ENCODE measurements at places on chromosomes 6 and 20. TPM values are rescaled to one million over a fixed set of nuclear protein-coding genes. Genes with fewer than 3 reads are reported as not detected.

Gene NOTCH4
- total RNA-seq = 3.5 TPM

Gene SLC22A3
- 2.7 TPM for total RNA-seq

Gene CCDC170
- not detected for total RNA-seq

Gene HLA-DQA2
- not detected for total RNA-seq

Gene LTB
- total RNA-seq = not detected

Gene HLA-DQB2
- not detected for total RNA-seq

Gene MYL9
- 13.9 TPM for total RNA-seq

Gene PRKN
- total RNA-seq = 0.22 TPM

Gene VEGFA
- 26.4 TPM for total RNA-seq

Gene KCNK16
- not detected for total RNA-seq

Gene WFDC10B
- not detected for total RNA-seq

Gene LY6G6D
- not detected for total RNA-seq

Gene GJA10
- not detected for total RNA-seq

Gene TMEM170B
- 0.22 TPM for total RNA-seq

Gene PARD6B
- 19.6 TPM for total RNA-seq

Gene ZSCAN23
- total RNA-seq = 11.0 TPM

Gene APCDD1L
- total RNA-seq = 1.5 TPM

Gene SOX18
- not detected for total RNA-seq

Gene TCEA2
- 12.0 TPM for total RNA-seq

Gene ZNF334
- 12.2 TPM for total RNA-seq

Gene TP53TG5
- not detected for total RNA-seq

Gene TBX18
- 72.0 TPM for total RNA-seq

Gene C20orf202
- total RNA-seq = under 0.01 TPM

Gene GLP1R
- total RNA-seq = not detected

Gene TRIM39
- total RNA-seq = 18.0 TPM

Gene PLN
- not detected for total RNA-seq

Gene MOCS1
- 0.39 TPM for total RNA-seq

Gene OR2B2
- total RNA-seq = not detected

Gene ADGRF5
- total RNA-seq = 13.7 TPM

Gene CFAP61
- total RNA-seq = 0.79 TPM

Gene SUMO4
- 2.7 TPM for total RNA-seq

Gene PSMB1
- 252 TPM for total RNA-seq

Gene IDH3B
- total RNA-seq = 75.8 TPM

Gene SLC9A8
- 6.3 TPM for total RNA-seq

Gene NRN1
- not detected for total RNA-seq

Gene C6orf52
- total RNA-seq = not detected

Gene THEMIS
- total RNA-seq = not detected

Gene TREM2
- total RNA-seq = not detected

Gene KLHDC3
- total RNA-seq = 147 TPM

Gene CLVS2
- 1.6 TPM for total RNA-seq

Gene SNX21
- 65.1 TPM for total RNA-seq

Gene NNAT
- 106 TPM for total RNA-seq

Gene AHI1
- 13.7 TPM for total RNA-seq

Gene TRERF1
- 5.9 TPM for total RNA-seq

Gene SLC17A9
- 25.8 TPM for total RNA-seq

Gene SLC32A1
- not detected for total RNA-seq

Gene FAM217A
- total RNA-seq = not detected

Gene TNXB
- 255 TPM for total RNA-seq

Gene PM20D2
- total RNA-seq = 1.6 TPM

Gene GMNN
- 18.8 TPM for total RNA-seq

Gene MMP24
- total RNA-seq = 1.7 TPM

Gene SLC22A7
- not detected for total RNA-seq

Gene ELOVL4
- total RNA-seq = 2.3 TPM

Gene SLC17A3
- total RNA-seq = not detected

Gene KCNK5
- not detected for total RNA-seq

All from placental epithelial cell (primary cell).